Glutamatergic neuron (in vitro differentiated cells): ENCODE measurements at places on chromosomes 11 and 22. TPM values are rescaled to one million over a fixed set of nuclear protein-coding genes. Genes with fewer than 3 reads are reported as not detected.

HTR3B gene
- total RNA-seq: not detected

KRTAP5-1 gene
- total RNA-seq: not detected

TRAF6 gene
- 12.3 TPM for total RNA-seq

SVIP gene
- 255 TPM for total RNA-seq

RBMXL2 gene
- total RNA-seq: not detected

CRYBA4 gene
- not detected for total RNA-seq

L3MBTL2 gene
- total RNA-seq: 20.9 TPM

CHST1 gene
- 59.2 TPM for total RNA-seq

MN1 gene
- total RNA-seq: 0.91 TPM

BRSK2 gene
- total RNA-seq: 207 TPM

GRAP2 gene
- total RNA-seq: not detected

APOL1 gene
- total RNA-seq: not detected

DNA sequence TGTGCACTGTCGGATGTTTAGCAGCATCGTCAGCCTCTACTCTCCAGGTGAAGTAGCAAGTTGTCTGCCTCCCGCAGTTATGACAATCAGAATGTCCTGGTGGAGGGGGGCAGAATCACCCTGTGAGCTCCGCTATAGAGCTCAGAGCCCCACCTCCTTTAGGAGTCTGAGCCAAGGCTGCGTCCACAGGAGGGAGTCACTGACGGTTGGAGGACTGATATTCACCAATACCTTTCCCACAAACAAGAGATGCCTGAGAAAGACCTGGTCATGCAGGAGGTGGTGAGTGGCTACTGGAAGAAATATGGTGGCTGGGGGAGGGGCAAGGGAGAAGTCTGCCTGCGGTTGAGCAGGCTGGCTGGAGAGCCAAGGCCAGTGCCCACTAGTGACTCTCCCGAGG lies 41.7 kb upstream of the ADA2 start:
- H3K27me3 ChIP-seq: peaks cover 31% of the 10 kb centered on the region
- H3K27ac ChIP-seq: peak overlapping the region; percentile 88
- peaks cover 62% of the 10 kb centered on the region for H3K4me1 ChIP-seq
- peak overlapping the region; percentile 65 for H3K4me3 ChIP-seq
- DNase-seq: no peak

GRCh38 chr22:27975381-27976013 lies 56.4 kb upstream of the PITPNB start:
- DNase-seq: no peak
- H3K4me1 ChIP-seq: no peaks in the 10 kb centered on the region
- H3K4me3 ChIP-seq: no peak overlapping the region
- H3K27ac ChIP-seq: no peak overlapping the region

- H3K4me3 ChIP-seq: no peak overlapping the region
- no peak overlapping the region for H3K27ac ChIP-seq
- H3K4me1 ChIP-seq: no peaks in the 10 kb centered on the region
- H3K27me3 ChIP-seq: no peaks in the 10 kb centered on the region
Measured at GRCh38 chr11:26958702-26959049, 35.2 kb upstream of the FIBIN start.

- H3K27ac ChIP-seq: no peak overlapping the region
- peaks cover 26% of the 10 kb centered on the region for H3K4me1 ChIP-seq
- peaks cover 11% of the 10 kb centered on the region for H3K27me3 ChIP-seq
- no peak overlapping the region for H3K4me3 ChIP-seq
- no peak for DNase-seq
- no peaks in the 10 kb centered on the region for H3K36me3 ChIP-seq
Measured at GRCh38 chr11:115361025-115361424, 143.2 kb downstream of the CADM1 start.

DNA sequence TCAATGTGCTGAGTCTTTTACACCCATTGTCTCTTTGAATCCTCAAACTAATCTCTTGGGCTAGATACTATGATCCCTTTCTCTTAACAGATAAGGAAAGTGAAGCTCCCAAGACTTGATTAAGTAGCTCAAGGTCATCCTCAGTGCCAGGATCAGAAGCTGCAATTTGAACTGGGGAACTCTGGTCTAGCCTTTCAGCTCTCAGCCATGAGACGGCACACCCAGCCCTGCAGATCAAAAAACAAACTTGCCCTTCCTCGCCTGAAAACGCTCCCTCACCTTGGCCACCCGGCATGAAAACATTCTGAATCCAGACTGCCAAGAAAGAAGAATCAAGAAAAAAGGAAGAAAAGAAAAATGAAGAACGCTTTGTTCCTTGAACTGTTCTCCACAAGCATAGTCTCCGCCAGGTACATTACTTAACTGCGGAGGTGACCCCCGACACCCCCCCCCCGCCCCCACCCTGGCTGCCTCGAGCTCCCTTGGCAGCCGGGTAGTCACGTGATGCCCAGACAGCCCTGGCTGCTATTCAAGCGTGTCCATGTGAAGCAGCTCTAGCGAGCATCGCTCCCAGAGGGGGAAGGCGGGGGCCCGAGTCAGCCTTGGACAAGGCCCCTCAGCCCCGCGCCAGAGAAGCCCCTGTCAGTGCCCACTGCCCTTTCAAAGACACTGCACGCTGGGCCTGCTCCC lies 451.2 kb downstream of the MIAT start:
- H3K4me3 ChIP-seq: no peak overlapping the region
- H3K4me1 ChIP-seq: peaks cover 9% of the 10 kb centered on the region
- H3K27me3 ChIP-seq: peaks cover 5% of the 10 kb centered on the region
- no peaks in the 10 kb centered on the region for H3K36me3 ChIP-seq
- no peak for DNase-seq

GRCh38 chr11:1351278-1351937 lies 38.3 kb upstream of the BRSK2 start:
- no peaks in the 10 kb centered on the region for H3K36me3 ChIP-seq
- H3K27ac ChIP-seq: peak overlapping the region; percentile 95
- H3K4me3 ChIP-seq: peak overlapping the region; percentile 4
- DNase-seq: no peak

GRCh38 chr22:35620624-35621251 lies 3.6 kb upstream of the MB start:
- H3K4me1 ChIP-seq: peaks cover 8% of the 10 kb centered on the region
- H3K36me3 ChIP-seq: no peaks in the 10 kb centered on the region
- no peak overlapping the region for H3K27ac ChIP-seq
- DNase-seq: no peak

GRCh38 chr11:2814751-2815150 lies 70.8 kb downstream of the CDKN1C start:
- no peak for DNase-seq
- H3K4me3 ChIP-seq: no peak overlapping the region
- H3K27ac ChIP-seq: no peak overlapping the region

- H3K27ac ChIP-seq: no peak overlapping the region
- H3K36me3 ChIP-seq: no peaks in the 10 kb centered on the region
- peak overlapping the region; percentile 26 for H3K4me3 ChIP-seq
- H3K4me1 ChIP-seq: no peaks in the 10 kb centered on the region
- H3K27me3 ChIP-seq: peaks cover 7% of the 10 kb centered on the region
Measured at GRCh38 chr11:47979378-47980087, 826 bp upstream of the PTPRJ start.

- no peaks in the 10 kb centered on the region for H3K27me3 ChIP-seq
- H3K36me3 ChIP-seq: peaks cover 5% of the 10 kb centered on the region
- peaks cover 17% of the 10 kb centered on the region for H3K4me1 ChIP-seq
- DNase-seq: no peak
Measured at GRCh38 chr11:126929179-126930061, 71.2 kb downstream of the KIRREL3 start.

DNA sequence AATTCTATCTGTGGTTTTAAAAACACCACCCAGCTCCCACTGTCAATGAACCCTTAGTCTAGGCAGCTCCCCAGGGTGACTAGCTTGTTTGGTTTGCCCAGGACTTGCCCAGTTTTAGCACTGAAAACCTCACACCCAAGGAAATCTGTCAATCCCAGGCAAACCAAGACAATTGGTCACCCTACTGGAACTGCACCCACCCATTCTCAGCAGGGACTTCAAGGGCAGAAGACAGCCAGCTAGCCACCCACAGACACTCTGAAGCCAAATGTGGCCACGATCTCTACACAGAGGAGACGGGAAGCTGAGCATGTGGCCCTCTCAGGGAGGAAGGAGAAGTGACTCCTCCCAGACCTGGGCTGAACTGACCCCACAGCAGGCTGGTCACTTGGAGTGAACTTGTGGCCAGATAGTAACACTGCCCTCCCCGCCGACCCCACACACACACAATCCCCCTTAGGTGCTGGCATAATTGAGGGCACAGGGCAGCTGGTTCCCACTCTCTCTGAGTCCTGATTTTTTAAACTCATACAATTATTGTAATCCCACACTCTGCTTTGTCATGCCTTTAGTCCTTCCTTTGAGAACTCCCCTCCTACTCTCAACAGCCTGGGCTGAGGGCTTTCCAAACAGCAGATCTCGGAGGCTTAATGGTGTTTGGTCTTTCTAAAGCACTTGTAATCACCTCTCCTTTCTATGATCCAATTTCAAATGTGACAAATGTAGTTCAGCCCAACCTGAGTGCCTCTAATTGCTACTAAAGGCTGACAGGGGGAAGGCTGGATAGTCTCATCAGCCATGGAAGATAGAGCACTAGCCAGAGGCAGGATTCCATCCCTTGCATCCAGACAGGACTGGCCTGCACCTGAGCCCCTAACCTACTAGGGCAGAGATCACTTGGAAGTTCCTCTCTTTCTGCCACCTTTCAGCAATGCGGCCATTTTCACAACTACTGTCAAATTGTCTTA lies 74.7 kb upstream of the DRD2 start:
- no peak overlapping the region for H3K27ac ChIP-seq
- H3K4me3 ChIP-seq: no peak overlapping the region
- no peaks in the 10 kb centered on the region for H3K36me3 ChIP-seq
- peaks cover 4% of the 10 kb centered on the region for H3K27me3 ChIP-seq

DNA sequence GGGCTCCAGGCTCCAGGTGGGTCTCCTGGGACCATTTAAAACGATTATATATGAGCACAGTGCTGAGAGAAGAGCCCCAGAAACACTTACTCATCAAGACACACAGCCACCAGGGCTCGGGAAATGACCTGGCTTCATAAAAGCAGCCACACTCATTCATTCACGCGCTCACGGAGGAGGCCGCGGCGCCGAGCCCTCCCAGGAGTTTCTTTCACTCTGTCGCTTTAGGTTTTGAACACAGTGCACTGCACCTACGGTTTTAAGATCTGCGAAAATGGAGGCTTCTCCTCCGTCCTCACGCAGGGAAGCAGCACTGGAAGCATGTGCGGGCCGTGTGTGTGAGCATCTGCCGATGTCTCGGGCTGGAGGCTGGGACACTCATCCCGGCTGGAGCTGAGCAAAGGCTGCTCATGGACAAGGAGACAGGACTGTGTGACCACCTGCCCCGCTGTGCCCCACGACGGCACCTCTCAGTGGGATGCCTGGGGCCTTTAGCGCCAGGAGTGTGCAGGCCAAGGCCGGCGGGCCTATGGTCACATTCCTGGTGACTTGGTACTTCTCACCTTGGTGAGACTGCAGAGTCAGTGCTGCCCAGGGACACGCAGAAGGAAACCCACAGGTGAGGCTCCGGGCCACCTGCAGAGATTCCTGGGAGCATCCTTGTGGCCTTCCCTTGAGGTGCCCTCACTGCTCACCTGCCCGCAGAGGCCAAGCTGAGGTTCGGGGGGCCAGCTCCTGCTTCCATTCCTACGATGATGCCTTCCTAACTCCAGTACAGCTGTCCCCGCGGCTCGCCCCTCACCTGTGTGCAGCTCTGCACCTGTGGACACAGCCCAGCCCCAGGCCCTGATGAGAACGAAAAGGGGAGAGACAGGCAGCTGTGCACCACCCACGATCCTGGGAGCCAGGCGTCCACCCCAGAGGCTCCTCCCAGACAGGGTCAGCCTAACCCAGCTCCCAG lies 872.0 kb downstream of the BRD1 start:
- H3K27ac ChIP-seq: no peak overlapping the region
- peaks cover 26% of the 10 kb centered on the region for H3K36me3 ChIP-seq

DNA sequence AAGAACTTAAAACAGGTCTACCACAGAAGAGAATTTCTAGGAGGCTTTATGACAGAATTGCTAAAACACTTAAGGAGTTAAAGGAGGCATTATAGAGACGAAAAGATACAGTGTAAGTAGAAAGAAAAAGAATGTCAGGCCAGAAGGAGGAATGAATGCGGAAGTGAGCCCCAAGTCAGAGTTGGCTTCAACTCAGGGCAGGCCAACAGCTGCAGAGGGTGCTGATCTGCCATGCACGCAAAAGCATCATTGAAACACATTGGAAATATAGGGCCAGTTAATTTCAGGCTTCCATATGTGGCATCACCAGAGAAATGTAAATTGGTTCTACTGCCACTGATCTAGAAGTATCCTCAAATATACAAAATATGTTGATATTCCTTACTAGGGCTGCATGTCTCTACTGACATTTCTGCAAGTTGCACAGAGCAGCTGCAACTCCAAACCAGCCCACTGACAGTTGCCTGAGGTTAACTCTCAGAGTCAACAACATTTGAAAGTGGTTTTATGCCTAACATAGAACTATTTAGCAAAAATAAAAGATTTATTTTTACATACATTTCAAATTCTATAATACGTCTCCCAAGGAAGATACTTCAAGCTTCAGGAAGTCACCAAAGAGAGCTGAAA lies 324.1 kb downstream of the C11orf87 start:
- H3K27ac ChIP-seq: no peak overlapping the region
- H3K4me1 ChIP-seq: no peaks in the 10 kb centered on the region
- no peak for DNase-seq
- no peaks in the 10 kb centered on the region for H3K27me3 ChIP-seq

GRCh38 chr22:43008509-43008908 lies 6.4 kb downstream of the PACSIN2 start:
- H3K4me3 ChIP-seq: no peak overlapping the region
- no peaks in the 10 kb centered on the region for H3K36me3 ChIP-seq
- peaks cover 5% of the 10 kb centered on the region for H3K27me3 ChIP-seq
- no peak for DNase-seq
- H3K27ac ChIP-seq: no peak overlapping the region

DNA sequence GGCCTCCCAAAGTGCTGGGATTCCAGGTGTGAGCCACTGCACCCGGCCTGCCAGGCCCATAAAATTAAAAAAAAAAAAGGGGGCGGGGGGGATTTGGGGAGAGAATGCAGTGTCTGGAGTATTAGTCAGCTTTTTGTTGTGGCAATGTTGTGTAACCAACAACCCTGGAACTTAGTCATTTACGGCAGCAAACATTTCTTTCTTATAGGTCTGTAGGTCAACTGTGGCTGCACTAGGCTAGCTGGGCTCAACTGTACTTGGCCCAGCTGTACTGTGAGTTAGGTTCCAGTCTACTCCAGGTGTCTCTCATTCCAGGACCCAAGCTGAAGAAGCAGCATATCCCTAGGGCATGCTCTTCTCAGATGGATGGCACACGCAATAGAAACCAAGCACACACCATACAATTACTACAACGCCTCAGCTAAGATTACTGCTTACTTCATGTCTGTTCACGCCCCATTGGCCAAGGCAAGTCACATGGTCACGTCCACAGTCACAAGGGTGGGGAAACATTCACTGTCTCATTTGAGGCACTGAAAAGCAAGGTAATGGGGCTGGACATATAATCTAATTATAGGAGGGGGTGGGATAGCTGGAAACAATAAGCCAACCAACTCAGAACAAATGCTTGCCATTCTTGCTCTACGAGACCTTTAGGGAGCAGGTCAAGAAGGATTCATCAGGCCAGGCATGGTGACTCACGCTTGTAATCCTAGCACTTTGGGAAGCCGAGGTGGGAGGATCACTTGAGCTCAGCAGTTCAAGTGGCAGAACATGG lies 10.4 kb upstream of the SPINDOC start:
- no peaks in the 10 kb centered on the region for H3K27me3 ChIP-seq
- H3K27ac ChIP-seq: no peak overlapping the region
- H3K4me3 ChIP-seq: no peak overlapping the region

- no peak for DNase-seq
- peaks cover 5% of the 10 kb centered on the region for H3K27me3 ChIP-seq
- H3K4me1 ChIP-seq: peaks cover 2% of the 10 kb centered on the region
Measured at GRCh38 chr22:19982991-19983578, 33.5 kb downstream of the ARVCF start.

- no peak overlapping the region for H3K4me3 ChIP-seq
- no peaks in the 10 kb centered on the region for H3K4me1 ChIP-seq
- no peak for DNase-seq
- peaks cover 4% of the 10 kb centered on the region for H3K27me3 ChIP-seq
- no peak overlapping the region for H3K27ac ChIP-seq
Measured at GRCh38 chr11:117696540-117696939, 100.5 kb downstream of the DSCAML1 start.
